Fibroblast of skin of scalp (primary cell): ENCODE measurements at places on chromosomes 1 and 21.
A peak's percentile ranks its signal among the peaks of the same experiment; 100 is the strongest.

DNA sequence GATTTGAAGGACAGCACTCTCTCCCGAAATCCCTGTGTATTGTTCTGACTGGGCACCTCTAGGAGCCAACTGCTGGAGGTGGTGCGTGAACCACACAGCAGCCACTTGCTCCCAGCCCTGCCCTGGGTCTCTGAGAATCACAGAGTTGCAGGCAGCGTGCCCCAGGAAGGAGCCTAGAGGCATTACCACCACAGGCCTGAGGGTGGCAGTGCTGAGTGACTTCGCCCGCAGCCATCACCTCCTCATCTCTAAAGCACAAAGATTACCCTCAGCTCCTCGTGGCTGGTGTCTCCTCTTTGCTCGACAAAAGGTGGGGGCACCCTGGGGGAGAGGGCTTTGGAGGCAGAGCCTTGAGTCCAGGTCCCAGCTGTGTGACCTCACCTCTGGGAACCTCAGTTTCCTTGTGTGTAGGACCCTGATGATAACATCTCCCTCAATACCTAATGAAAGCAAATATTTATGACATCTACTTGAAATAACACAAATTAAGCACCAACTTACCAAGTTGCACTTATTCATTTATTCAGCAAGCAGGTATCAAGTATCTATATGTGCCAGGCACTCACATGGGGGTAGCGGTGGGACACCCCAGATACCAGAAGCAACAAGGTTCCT lies 86.3 kb downstream of the VWA5B1 start:
- DNase-seq = peak; percentile 45

DNA sequence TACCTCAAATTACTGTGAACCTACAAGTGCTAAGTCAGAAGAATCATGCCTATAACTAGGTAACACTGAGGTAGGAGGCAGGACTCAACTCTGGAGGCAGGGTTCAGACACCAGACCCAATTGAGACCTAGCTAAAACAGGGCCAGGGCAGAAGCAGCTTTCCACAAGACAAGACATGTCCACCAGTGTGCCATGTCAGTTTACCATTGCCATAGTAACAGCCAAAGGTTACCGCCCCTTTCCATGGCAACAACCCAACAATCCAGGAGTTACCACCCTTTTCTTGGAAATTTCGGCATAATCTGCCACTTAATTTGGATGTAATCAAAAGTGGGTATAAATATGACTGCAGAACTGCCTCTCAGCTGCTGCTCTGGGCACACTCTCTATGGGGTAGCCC lies 432.3 kb downstream of the DPYD start:
- no peak for DNase-seq

DNA sequence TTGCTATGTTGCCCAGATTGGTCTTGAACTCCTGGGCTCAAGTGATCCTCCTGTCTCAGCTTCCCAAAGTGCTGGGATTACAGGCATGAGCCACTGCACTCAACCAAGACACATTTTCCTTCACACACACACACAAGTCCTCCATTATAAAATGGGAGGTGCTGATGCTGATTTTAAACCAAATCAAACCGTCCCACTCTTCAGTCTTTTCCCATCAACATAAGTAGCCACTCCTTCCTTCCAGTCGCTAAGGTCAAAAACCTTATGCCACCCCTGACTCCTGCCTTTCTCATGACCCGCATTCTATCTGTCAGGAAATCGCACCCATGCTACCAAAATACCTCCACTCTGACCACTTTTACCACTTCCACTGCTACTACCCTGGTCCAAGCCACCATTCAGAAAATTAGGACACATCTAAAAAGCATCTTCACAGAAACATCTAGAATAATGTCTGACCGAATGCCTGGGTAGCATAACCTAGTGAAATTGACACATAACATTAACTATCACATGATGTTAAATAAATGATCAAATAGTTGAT lies 28.0 kb upstream of the IFNGR2 start:
- DNase-seq = no peak

GRCh38 chr21:33578214-33578613 lies 10.3 kb downstream of the DONSON start:
- DNase-seq = peak; percentile 46

DNA sequence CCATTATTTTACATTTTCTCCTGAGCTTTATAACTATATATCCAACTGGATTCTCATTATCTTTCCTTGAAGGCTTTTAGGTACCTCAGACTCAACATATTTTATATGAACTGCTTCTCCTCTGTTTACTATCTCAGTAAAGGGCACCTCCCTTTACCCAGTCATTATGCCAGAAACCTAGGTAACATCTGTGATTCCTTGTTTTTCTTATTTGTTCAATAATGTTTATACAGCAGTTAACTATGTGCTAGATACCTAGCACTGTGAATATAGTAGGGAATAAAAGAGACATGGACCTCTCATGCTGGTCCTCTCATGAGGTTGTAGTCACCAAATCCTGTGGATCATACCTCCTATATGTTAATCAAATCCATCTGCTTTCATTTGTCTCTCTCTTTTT lies 25.6 kb downstream of the PPP1R12B start:
- no peak for DNase-seq

GRCh38 chr1:215045698-215046308 lies 36.7 kb upstream of the KCNK2 start:
- DNase-seq = peak; percentile 57

GRCh38 chr1:5988596-5989285 lies 3.5 kb downstream of the NPHP4 start:
- no peak for DNase-seq

DNA sequence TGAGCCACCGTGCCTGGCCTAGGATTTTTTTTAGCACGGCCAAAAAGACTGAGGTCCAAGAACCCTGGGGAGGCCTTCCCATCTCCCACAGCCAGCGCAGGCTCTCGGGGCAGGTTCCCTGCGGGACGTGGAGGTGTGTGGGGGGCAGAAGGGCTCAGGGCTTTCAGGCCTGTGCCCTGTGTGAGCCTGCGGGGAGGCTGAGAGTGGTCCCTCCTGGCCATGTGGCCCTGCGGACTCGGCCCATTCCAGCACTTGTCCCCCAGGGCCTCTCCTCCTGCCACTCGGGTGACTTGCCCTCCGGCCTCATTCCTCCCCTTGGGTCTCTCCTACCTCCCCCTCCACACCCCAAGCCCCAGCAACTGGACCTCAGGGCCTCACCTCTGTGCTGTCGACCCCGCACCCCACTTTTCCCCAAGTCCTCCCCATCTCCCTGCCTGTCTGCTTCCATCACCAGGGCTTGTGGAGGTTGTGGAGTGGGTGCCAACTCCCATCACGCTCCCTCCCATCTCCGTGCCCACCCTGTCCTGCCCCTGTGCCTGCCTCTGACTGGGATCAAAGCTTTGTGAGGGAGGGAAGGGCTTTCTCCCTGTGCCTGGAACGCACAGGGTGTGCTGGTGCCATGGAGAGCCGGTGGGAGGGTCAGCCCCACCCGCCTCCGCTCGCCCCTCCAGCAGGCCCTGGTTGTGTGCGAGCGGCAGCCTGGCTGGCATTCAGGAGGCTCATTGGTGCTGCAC lies 32.2 kb upstream of the DIP2A start:
- no peak for DNase-seq

- DNase-seq = no peak
Observed at GRCh38 chr1:30974536-30974935, 66.0 kb upstream of the SDC3 start.

DNA sequence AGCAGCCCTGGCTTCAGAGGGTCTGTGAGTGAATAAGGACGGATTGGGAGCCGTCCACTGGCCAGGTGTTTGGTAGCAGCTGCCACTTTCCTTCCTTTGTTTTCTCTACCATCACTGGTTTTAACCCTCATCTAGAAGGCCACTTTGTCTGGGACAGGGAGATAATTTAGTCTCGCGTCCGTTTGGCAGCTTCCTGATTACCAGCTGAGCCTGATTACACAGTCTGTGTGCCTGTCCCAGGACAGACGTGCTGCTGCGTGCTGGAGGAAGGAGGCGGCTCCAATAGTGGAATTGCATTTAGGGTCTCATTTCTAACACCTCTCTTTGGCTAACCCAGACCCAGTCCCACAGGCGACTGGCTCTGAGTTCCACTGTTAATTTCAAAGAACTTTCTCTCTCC lies 24.6 kb upstream of the CASQ2 start:
- no peak for DNase-seq

DNA sequence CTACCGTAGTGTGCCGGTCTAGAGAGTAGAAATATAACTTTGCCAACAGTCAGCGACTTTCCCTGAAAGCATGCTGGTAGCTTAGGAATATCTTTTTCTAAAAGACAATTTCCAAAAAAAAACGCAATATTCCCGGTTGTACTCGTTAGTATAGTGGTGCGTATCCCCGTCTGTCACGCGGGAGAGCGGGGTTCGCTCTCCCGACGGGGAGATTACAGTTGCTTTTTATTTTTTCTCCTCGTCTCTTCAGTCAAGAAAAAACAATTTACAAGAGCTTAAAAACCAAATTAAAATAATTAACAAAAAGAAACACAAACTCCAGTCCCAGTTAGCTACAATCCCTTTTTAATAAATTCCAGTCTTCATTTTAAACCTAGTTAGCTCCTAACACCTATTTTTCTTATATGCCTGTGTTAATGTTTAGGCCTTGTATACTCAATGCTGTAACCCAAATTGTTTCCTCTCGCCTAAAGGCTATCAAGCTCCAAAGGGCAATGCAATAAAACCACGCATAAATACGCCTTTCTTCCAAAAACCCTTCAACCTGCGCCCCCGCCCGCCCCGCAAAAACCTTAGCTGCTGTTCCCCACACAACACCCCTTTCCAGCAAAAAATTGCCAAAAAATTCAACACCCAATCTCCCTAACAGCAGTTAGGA lies 7.8 kb downstream of the HSPA6 start:
- DNase-seq = no peak

GRCh38 chr21:34936883-34937563 lies 112.1 kb downstream of the RUNX1 start:
- DNase-seq = no peak

DNA sequence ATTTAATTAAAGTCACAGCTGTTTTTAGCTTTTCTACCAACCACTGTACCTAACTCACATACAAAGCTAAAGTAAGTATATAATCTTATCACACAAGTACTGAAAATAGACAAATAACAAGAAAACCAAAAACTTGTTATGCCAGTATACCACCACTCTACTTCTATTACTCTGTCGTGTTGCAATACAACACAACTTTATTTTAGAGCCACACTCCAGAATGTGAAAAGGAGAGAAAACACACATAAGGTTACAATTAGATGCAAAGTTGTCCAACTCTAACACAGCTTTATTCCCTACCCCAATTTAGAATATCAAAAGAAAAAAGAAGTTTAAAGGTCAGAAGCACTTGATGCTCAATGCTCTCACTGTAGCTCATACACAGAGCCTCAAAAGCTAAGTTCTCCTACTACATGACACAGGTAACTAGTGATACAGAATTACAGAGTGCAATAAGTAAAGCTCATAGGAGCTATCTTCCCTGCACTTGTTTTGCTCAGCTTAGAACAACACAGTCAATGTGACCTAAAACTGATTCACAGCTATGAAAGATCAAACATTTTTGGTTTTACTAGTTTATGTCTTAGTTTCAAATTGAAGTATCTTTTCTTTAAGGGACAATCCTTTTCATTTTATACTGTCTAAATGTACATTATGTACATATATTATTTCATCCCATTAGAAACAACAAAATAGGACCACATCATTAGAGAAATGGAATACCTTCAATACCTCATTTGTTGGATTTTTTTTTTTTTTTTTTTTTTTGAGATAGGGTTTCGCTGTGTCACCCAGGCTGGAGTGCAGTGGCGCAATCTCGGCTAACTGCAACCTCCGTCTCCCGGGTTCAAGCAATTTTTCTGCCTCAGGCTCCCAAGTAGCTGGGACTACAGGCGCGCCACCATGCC lies 29.2 kb downstream of the EYA3 start:
- DNase-seq = no peak

DNA sequence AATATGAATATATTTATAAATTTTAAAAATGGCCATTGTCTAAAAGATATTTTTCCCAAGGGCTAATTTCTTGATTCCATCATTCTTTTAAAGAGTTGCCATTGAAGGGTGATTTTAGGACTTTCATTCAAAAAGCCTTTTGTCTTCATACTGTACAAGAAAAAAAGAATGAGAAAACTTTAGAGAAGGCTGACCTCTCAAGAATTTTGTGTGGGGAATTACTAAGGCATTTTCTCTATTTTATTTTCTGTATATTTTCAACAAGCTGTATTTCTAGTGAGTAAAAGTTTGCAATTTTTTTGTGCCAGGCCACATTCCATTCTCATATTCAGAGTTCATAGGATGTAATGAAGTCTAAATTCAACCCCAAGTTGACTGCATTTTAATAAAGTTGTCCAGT lies 49.3 kb downstream of the IVNS1ABP start:
- no peak for DNase-seq

- peak; percentile 98 for DNase-seq
Observed at GRCh38 chr1:99590578-99591209, 55.2 kb upstream of the PALMD start.

DNA sequence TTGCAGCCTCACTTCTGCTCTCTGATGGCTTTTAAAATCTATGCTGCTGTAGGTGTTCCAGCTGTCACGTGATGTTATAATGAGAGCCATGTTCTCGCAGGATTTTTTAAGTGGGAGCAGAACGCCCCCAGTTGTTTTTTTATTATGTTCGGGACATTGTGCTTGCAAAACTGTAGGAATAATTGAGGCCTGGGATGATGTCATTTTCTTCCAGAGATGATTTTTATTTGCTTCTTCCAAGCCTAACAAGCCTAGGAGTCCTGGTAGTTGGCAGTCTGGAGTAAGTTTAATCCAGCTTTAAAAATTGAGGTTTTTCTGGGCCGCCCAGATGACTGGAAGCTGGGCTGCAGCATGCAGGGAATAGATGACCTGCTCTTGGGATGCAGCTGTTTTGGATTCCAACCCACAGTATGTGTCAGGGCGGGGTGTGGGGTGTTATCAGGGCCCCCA lies 34.6 kb upstream of the CHIT1 start:
- DNase-seq = peak; percentile 14

GRCh38 chr1:70376196-70376595 lies 21.7 kb upstream of the ANKRD13C start:
- no peak for DNase-seq

- DNase-seq = peak; percentile 45
Observed at GRCh38 chr1:171245458-171246064, 2.7 kb upstream of the FMO1 start.

- DNase-seq = peak; percentile 32
Observed at GRCh38 chr1:53086491-53087070, 24.6 kb downstream of the PODN start.

DNA sequence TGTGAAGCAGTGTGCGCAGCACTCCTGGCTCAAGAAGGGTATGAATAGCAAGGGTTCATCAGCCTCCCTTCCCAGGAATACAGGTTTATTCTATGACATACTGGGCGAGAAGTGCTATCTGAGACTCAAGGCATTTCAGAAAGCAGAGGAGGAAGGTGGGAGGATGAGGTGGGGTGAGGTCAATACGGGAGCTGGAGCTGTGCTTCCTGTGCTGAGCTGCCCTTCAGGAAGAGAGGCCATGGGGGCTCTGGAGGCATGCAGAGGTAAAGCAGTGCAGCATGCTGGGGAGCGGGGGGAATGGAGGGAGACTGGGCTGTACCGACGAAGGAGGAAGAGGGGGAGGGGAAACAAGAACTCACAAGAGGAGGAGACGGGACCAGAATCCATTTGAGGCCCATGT lies 717.6 kb downstream of the PTPRU start:
- no peak for DNase-seq
